Daoy (cell line): ENCODE measurements at places on chromosomes 4 and X. TPM values are rescaled to one million over a fixed set of nuclear protein-coding genes. Genes with fewer than 3 reads are reported as not detected.

GRCh38 chr4:22463179-22463578 lies 52.7 kb downstream of the ADGRA3 start:
- DNase-seq, result no peak

DNA sequence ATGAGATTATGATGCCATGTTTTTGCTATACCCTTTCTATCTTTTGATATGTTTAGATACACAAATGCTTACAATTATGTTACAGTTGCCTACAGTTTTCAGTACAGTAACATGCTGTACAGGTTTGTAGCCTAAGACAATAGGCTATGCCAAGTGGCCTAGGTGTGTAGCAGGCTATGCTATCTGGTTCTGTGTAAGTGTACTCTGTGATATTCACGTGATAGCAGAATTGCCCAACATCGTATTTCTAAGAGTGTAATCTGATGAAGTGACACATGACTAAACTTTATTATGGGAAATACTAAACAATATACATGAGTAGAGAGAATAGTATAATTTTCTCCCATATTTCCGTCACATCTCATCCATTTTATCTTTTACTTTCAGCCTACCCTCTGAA lies 97.0 kb downstream of the CLDN22 start:
- DNase-seq, result no peak

DNA sequence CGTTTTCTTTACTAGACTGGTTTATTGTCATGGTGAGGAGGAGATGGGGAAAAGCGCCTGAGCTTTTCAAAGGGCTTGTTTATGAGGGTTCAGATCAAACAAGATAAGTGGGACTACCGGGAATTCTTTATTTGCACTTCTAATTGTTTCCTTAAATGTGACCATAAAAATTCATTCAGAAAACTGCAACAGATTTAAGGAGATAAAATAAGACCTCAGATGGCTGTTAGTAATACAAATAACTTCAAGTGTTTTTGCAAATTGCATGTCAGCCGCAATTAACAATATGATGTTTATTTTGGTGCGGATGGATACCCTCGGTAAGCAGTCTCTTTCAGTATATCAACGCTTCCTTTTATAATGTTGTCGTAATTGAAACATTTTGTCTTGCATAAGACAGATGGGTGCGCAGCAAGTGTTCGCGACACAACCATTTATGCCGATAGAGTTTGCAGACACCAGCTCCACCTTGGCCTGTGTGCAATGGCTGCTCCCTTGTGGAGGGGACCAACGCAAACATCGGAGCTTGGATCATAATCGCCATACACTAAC lies 151.0 kb downstream of the C4orf33 start:
- DNase-seq, result no peak

- no peak for DNase-seq
These were observed 265.0 kb upstream of the NWD2 start for GRCh38 chr4:36979533-36979932.

DNA sequence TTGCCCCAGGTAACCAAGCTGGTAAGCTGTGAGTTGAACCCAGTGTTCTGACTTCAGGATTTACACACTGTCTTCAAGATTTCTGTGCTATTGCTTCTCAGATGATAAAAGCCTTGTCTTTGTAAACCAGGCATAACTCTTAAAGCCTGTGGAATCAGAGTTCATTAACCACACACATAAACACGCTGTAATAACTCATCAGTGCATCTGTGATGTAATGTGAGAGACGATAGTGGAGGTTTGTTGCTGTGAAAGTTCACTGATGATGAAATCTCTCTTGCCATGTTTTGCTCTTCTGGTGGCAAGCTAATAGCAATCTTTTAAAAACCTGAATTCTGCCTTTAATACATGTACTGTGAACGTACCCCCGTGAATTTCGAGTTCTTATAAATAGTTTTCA lies 41.5 kb downstream of the CLCN4 start:
- DNase-seq, result no peak

DNA sequence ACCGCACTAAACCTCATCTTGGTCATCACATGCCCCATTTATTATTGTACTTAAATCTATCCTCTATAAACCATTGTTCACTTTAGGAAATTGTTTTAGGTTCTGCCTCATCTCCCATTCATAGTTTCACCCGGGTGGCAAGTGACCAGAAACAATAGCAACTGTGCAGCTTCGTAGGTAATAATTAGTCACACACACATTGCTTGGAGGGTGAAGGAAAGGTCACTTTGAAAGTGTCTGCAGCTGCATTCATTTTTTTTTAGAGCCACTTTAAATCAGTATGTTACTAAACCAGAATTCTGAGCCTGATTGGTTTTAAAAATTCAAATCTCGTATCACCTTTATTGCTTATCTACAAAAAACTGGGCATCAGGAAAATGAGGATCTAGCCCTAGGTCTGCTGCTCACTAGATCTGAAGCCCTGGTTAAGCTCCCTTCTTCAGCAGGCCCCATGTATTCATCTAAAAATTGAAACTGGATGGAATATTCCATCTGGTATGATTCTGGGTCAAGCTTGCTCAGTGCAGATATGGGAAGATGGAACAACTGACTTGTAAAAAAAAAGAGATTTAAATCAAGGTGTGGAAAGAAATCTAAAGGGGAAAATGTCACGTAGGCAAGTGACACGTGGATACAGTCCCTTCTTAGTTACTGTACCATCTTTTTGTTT lies 62.4 kb downstream of the LIMCH1 start:
- peak; percentile 82 for DNase-seq

DNA sequence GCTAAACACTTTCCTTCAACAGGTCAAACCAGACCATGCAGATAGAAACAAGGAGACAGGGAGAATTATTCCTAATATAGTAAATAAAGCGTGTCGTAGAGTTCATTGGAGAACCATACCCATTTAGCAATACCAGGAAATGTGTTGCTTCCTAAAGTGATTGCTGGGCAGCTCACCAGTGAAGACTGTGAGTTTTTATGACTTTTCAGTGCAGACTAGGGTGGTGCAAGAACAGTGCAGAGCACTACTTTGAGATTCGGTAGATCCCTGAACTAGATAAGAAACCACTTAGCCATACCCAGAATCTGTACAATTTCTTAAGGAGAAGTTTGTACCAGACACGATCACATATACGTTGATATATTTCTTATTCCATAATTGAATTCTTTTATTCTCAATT lies 87.4 kb downstream of the EMCN start:
- DNase-seq, result no peak

DNA sequence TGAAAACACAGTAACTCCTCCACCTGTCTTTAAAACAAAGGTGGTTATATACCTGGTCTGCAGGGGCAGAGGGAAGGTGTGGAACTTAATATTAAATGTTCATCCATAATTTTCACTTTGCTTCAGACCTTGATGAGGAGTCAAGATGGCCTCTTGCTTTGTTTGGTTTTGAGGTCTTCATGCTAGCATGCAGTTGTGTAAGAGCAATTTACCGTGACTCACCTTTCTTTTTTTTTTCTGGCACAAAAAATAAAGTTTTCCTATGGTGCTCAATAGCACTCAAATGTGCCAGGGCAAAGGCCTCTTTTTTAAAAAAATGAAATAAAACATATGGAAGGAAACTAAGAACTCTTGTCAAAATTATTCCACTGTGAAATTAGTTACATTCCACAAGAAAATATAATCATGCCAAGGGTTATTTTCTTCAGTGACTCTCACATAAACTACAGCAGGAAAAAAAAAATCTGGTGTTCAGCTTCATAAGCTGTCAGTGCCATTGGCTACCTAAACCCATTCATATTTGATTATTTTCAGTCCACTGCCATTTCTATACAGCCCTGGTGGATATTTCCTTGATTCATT lies 128.2 kb downstream of the SLC7A11 start:
- peak; percentile 7 for DNase-seq

- DNase-seq, result no peak
These were observed 1.2 kb downstream of the CTPS2 start for GRCh38 chrX:16711219-16711811.

HPGD gene
- total RNA-seq, result 0.80 TPM in 1 of 2 replicates, not detected in the other

APELA gene
- not detected in 2 replicates for total RNA-seq

RTL9 gene
- total RNA-seq, result not detected in 2 replicates

FAM133A gene
- 2.1 and 4.9 TPM in 2 replicates for total RNA-seq

CT45A2 gene
- 0.12 and 0.69 TPM in 2 replicates for total RNA-seq

ITGB1BP2 gene
- total RNA-seq, result 0.65 and 1.3 TPM in 2 replicates
